ENCODE measurements at places on chromosomes 1 and 21.

DNA sequence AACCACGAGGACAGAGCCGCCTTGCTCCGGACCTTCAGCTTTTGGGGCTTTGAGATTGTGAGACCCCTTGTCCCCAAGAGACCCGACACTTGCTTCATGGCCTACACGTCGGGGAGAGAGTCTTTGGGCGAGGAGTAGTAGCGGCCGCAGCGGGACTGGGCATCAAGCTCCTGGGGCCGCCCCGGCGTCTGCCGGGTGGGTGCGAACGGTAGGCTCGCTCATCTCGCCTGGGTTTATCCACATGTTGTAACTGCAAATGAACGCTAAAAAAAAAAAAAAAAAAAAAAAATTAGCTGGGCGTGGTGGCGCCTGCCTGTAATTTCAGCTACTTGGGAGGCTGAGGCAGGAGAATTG, 27.9 kb upstream of the RLF start:
- no peak for DNase-seq

GRCh38 chr1:180805316-180805715, 107.4 kb upstream of the KIAA1614 start:
- no peak for DNase-seq

GRCh38 chr1:40318970-40319621, 2.0 kb upstream of the COL9A2 start:
- no peak for DNase-seq

DNA sequence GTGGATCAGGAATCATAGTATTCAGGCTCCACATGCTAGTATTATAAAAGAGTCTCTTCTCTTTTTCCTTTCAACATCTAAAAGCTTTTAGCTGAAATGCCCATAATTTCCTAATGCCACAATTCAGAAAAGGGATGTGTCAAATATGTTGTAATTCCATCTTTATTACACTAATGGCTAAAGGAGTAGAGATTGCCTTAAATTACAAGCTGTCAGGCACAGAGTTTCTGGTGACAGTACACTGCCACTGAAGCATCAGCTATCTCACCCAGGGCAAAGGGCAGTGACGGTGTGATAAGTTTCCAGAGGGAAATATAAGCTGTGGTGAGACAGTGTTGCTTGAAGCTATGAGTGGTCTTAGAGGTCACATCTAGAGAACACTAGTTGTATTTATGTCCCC, 581.1 kb downstream of the KCNT2 start:
- no peak for DNase-seq

GRCh38 chr1:88291611-88292354, 392.3 kb upstream of the PKN2 start:
- no peak for DNase-seq

DNA sequence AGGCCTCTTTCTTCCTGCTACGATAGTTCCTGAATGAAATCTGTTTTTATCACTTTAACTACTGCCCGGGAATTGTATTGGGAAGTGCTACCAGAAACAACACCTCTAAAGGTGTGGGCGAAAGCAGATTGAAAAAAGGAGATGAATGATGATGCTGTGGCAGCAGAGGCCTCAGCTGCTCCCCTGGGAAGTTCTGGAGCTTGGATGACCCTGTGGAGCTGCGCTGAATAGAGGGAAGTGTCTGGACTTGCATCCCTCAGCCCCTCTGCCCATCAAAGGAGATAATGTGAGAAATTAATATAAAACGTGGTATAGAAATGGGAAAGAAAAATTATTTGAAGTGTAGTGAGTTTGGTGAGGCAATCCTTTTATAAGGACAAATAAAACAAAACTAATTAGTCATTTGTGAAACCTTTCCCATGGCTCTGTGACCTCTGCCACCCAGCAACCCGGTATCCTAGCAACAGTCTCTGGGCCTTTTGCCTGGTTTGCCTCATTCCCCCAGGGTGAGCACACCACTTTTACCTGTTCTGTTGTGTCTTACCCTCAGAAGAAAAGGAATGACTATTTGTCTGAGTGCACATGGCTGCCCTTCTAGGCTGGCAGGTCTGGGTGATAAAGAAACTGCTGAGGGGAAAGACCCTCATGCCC, 21.3 kb downstream of the OVAAL start:
- DNase-seq, result peak; percentile 17

GRCh38 chr1:221343607-221344006, 398.3 kb downstream of the DUSP10 start:
- DNase-seq, result no peak

DNA sequence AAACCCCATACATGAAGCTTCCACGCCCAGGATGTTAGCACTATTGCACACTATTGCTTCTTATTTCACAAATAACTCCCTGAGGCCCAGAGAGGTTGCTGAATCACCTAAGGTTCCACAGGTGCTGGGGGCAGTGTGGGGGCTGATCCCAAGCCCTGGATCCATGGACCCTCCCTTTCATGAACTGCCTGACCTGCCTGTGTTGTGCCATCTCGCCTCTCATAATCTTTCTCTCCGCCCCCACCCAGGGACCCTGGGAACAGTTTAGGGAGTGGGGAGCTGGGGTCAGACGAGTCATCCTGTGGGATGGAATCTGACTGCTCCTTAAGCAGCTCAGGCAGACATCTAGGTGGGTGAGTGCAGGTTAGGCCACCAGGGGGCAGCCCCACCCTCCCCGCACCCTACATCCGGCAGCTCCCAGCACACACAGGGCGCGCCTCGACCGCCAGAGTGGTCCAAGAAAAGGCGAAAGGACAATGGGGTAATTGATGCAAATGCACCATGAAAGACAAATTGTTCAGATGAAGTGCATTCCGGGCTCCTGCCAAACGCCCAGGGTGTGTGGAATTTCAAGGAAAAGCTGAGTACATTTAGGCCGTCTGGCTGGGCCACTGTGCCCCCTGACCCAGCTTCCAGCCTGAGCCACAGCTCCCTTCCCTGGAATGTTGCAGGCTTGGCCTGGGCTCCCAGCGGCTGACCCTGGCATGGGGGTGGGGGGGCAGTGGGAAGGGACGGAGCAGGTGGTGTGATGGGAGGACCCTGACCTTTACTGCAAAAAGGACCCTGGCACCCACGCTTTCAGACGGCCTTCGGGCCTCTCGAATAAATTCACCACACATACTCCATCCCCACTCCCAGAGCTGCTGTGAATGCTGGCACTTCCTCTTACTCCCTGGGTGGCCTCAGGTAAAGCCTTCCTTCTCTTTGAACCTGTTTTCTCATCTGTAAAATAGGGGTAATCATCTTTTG, 20.8 kb downstream of the PHLDA3 start:
- peak; percentile 64 for DNase-seq

DNA sequence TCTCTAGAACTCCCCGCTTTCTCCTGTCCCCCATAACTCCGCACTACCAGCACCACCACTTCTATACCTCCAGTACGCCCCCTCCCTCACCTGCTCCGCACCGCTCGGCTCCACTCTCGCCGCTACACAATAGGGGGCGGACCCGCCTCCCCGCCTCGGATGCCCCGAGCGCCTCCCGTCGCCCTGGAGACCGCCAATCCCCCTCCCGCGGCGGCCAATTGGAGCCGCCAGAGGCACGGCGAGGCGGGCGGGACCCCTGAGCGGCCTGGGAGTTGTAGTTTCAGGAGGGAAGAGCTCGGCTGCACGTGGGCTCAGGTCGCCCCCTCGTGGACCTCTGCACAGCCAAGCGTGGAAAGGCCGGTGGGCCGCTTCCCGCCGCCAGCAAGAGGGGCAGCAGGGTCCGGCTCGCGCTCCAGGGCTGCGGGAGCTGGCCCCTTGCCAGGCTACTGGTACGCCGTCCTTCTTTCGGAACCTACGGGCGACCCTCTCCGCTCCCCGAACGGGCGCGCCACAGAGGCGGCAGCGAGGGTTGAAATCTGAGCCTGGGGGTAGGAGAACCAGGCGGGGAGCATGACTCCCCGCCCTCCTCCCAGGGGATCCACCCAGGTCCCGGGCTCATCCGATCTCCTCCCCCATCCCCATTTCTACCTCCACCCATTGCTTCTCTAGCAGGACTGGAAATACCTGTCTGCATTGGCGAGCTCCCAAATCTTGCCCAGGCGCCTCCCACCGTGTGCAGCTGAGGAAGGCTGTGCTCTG, at the start of gene IGSF9:
Gene IGSF9 (minus strand): TSS at position 131 of the 759 bp plus-strand sequence. CDS start 2,159 bp downstream, outside the sequence.
- DNase-seq, result peak; percentile 93

Measured in right kidney (tissue), 9 donors.